ENCODE measurements at places on chromosomes 4 and X.

DNA sequence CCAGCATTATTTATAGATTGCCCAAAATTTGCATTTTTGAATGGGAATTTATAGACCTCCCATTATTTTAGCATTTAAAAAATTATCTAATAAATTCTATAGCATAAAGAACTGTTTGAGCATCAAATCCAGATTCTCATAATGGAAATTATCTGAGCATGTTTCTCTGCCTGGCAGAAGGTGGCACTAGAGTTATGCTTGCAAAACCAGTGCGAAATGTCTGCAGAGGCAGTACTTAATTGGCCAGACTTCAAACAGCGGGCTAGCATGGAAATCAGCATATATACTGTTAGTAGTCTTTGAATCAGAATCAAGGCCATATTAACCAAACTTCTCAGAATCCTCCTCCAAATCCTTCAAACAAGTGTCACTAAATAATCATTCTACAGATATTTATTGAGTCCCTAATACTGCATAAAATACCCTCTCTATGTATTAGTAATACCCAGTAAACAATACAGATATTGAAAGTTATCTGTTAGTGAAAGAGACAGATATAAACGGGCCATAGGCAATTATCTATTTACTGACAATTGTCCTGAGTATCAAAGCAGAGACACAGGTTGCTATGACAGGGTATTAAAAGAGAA lies 78.7 kb upstream of the DCLK2 start:
- DNase-seq = peak; percentile 66

DNA sequence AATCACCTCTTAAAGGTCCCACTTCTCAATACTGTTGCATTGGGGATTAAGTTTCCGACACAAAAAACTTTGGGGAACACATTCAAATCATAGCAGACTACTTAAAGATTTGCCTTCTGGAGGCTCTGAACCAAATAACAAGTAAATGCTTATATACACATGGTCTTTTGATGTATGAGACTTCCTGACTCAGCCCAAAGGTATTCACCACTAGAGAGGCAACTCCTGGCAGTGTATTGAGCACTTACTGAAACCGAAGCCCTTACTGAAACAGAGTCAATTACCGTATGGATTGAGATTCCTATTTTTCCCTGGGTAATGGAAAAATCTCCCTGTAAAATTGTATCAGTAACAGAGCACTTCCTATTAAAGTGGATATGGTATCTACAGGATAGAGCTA lies 45.4 kb downstream of the ZCCHC13 start:
- DNase-seq = peak; percentile 18

- DNase-seq = peak; percentile 20
These were observed 43.1 kb downstream of the ADAMTS3 start for GRCh38 chr4:72525938-72526337.

GRCh38 chrX:88991583-88992132 lies 244.6 kb downstream of the CPXCR1 start:
- DNase-seq = no peak

DNA sequence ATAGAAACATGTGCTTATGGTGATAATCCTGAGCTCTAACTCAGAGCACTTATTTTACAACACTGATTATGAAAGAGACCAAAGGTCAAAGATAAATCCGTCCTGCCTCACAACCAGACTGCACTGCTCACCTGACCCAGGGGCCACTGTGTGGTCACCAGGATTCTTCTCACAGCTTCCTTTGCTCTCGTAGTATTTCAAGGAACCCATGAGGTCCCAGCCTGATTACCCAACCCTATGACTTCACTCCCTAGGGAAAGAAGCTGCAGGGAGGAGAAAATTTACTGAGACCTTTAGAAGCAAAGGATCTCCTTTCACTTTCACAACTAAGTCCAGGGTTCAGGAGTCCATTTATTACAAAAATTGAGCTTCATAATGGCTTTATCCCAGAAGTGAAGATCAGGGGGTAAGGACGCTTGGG lies 9.6 kb downstream of the SLC25A5 start:
- DNase-seq = peak; percentile 74

GRCh38 chrX:112851806-112852205 lies 11.2 kb upstream of the AMOT start:
- DNase-seq = no peak

GRCh38 chr4:67288964-67289363 lies 256.3 kb downstream of the CENPC start:
- no peak for DNase-seq

GRCh38 chr4:148226341-148226740 lies 215.9 kb downstream of the NR3C2 start:
- DNase-seq = no peak

- no peak for DNase-seq
These were observed 24.0 kb downstream of the TAB3 start for GRCh38 chrX:30865015-30865414.

DNA sequence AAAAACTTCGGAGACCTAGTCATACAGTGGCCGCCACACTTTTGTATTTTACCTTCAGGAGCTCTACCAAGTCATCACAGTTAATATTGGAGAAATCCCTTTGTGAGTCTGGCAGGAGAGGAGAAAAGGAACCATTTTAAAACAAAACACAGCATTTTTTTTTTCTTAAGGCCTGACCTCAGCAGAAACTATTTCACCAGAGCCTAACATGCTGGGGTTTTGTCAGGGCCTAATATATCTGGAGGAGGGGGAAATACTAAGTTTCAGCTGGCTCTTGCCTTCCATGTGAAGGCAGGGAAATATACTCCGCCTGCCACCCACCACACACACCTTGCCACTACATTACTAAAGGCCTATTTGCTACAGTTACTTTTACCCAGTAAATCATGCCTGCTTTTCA lies 26.5 kb upstream of the BDH2 start:
- DNase-seq = no peak

- DNase-seq = no peak
These were observed 102.0 kb upstream of the MAPK10 start for GRCh38 chr4:86461849-86462248.

GRCh38 chrX:155027509-155028066 lies 944 bp downstream of the FUNDC2 start:
- peak; percentile 61 for DNase-seq

GRCh38 chrX:135114392-135114791 lies 5.9 kb downstream of the ETDB start:
- DNase-seq = no peak

- DNase-seq = no peak
These were observed 56.6 kb downstream of the AASDH start for GRCh38 chr4:56330691-56331090.

- no peak for DNase-seq
These were observed at the start of gene ING2 for GRCh38 chr4:183504930-183505610. TSS of gene ING2 (plus strand) at chr4:183505058. CDS start at chr4:183505196, 138 bp downstream.

- peak; percentile 79 for DNase-seq
These were observed 139.5 kb upstream of the NOCT start for GRCh38 chr4:138875891-138876608.

DNA sequence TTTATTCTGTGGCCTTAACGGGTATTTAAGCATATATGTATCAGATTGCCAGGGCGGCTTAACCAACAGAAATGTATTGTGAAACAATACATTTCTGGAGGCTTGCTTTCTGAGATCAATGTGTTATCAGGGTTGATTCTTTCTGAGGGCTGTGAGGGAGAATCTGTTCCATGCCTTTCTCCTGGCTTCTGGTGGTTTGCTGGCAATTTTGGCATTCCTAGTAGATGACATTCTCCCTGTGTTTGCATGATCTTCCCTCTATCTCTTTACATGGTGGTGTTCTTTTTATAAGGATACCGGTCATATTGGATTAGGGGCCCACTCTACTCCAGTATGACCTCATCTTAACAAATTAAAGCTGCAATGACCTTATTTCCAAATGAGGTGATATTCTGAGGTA lies 16.9 kb upstream of the CEP135 start:
- DNase-seq = no peak

DNA sequence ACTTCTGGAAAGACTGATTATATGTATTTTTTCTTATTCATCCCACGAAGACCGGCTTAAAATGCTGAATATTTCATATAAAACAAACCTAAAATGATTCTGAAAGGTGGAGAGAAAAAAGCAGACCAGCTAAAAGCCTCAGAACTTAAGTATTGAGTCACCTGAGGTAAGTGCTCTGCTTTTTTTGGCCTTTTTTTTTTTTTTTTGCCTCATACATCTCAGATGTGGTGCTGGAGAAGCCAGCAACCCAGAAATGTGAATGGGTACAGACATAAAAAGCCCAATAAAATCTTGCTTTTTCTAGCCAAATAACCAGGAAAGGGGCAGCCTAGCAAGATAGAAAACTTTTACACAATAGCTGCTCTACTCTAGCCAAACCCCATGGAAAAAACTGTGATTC lies 57.0 kb downstream of the RLIM start:
- DNase-seq = no peak

DNA sequence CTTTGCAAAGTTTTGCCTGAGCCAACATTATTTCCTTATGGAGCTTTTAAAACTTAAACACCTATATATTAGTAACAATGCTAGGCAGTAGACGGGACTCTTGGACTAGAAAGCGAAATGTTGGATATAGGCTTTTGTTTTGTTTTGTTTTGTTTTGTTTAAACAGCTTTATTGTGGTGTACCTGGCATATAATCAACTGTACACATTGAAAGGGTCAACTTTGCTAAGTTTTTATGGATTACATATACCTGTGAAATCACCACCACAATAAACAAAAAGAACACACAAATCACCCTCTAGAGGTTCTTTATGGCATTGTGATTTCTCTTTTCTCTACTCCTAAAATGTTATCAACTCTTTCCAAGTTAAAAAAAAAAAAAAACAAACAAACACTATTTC lies 184.9 kb upstream of the LNX1 start:
- DNase-seq = no peak

DNA sequence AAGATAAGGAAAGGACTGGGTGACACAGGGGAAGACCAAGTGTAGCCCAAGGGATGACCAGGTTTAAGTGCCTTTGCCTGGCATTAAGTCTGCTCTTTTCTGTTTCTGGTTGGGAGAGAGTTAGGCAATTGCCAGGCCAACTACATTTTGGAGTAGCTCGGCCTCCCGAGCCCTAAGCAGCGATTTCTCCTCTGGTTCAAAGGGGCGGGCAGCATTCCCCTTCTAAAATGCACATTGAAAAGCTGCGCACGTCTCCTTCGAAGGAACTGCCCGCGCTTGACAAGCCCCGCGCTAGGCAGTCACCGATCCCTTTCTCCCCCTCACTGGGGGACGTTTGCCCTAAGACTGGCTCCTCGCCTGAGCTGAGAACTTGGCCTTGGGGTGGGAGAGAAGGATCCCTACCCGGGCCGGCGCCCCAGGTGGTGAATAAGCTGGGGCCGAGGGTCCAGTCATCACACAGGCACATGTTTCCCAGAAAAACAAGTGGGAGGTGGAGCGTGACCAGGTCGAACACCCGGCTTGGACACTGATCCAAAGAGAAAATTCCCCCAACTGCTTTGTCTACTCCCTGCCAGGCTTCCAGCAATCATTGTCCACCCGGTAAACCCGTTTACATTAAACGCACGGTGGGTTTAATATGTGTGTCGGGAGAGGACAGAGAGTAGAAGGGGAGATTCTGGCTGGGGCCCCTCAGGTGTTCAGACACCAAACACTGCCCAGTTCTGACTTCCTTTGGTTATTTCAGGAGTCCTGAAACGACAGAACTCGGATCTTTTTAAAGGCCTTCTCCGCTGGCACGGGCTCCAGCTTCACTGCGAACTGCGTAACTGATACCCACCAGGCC lies 4.0 kb downstream of the ARX start:
- no peak for DNase-seq

- no peak for DNase-seq
These were observed 10.0 kb downstream of the SULT1E1 start for GRCh38 chr4:69849969-69850368.

GRCh38 chr4:91207535-91207934 lies 1080.3 kb downstream of the CCSER1 start:
- no peak for DNase-seq

DNA sequence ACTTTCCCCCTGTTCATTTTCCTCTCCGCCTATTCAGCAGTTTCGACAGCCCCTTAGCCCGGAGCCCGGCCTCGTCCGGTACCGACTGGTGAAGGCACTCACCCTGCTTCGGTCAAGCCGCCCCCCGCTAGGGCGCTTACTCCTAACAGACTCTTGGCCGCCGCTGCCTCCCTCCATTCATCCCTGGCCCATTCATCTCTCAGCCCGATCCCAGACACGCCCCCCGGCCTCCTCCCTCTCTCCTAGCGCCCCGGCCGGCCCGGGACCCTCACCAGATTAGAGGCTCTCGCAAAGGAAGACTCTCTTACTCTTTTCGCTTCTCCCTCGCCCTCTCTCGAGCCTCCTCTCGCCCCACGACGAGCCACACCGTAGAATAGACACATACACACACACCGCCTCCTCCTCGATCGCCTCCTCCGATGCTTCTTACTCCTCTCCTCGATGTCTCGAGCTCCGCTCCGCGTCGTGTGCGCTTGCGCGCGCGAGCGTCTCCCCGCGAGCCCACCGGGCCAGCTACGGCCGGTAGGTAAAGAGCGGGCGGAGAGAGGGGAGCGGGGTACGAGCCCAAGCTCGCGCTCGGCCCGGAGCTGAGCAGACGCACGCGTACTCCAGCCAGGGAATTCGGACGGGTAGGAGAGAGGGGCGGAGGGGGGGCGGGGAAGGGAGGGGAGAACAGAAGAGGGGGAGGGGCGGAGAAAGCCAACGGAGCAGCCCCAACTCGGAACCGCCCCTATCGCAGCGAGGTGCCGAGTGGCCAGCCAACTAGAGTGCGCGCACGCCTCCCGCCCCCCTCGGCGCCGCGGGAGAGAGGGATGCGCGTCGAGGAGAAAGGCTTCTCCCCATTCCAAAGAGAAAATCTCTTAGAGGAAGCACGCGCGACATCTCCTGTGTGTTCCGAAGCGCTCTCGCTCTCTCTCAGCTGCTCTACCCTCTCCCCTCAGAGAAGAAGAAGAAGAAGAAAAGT lies at the start of gene WNK3:
Gene WNK3, minus strand, starts transcription at position 633 of the 964 bp plus-strand sequence.
- no peak for DNase-seq

- DNase-seq = no peak
These were observed 56.9 kb upstream of the TMEM33 start for GRCh38 chr4:41878170-41878969.

- peak; percentile 84 for DNase-seq
These were observed 63.8 kb upstream of the STS start for GRCh38 chrX:7083468-7084396.

- no peak for DNase-seq
These were observed 21.7 kb downstream of the RAB40AL start for GRCh38 chrX:102958794-102959193.

GRCh38 chrX:30791296-30792278 lies 97.5 kb downstream of the TAB3 start:
- no peak for DNase-seq

DNA sequence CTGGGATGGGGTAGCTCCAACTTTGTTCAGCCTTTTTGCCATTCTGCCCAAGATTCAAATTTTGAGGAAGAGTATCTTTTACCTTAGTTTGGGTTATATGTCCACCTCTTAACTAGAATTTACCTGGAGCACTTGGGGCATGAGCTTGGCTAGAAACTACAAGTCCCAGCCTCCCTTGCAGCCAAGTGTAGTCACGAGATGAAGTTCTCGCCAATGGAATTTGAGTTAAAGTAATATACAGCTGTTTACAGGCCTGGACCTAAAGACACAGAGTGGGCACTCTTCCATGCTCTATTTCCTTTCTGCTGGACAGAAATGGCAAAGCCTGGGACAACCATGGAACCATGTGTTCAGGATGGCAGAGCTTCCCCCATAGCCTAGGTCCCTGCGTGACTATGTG lies 233.6 kb upstream of the GATB start:
- no peak for DNase-seq

Data from AG09309 (cell line).